Neural progenitor cell (in vitro differentiated cells): ENCODE measurements at places on chromosomes 12 and 14.

GRCh38 chr12:68336889-68337303 is 4.7 kb upstream of the MDM1 start:
- DNase-seq, result no peak

DNA sequence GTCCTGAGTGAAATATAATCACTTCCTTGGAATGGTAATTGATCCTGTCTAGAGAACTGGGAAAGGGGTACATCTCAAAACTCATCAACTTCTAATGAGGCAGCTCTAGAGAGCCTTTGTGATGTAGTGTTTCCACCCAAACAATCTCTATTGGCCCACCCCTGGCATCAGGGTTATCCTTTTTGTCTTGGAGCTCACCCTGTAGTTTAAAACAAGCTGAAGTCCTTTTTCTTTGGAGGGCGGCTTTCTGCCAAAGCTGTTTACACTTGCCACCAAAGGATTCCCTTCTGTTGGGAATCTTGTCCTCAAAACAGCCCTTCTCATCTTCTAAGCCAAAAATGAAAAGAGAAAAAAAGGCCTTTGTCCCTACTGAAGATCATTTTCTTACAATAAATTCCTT is 60.6 kb upstream of the GTF2A1 start:
- peak; percentile 67 for DNase-seq

GRCh38 chr14:103508521-103509329 is 13.9 kb downstream of the CKB start:
- DNase-seq, result no peak

DNA sequence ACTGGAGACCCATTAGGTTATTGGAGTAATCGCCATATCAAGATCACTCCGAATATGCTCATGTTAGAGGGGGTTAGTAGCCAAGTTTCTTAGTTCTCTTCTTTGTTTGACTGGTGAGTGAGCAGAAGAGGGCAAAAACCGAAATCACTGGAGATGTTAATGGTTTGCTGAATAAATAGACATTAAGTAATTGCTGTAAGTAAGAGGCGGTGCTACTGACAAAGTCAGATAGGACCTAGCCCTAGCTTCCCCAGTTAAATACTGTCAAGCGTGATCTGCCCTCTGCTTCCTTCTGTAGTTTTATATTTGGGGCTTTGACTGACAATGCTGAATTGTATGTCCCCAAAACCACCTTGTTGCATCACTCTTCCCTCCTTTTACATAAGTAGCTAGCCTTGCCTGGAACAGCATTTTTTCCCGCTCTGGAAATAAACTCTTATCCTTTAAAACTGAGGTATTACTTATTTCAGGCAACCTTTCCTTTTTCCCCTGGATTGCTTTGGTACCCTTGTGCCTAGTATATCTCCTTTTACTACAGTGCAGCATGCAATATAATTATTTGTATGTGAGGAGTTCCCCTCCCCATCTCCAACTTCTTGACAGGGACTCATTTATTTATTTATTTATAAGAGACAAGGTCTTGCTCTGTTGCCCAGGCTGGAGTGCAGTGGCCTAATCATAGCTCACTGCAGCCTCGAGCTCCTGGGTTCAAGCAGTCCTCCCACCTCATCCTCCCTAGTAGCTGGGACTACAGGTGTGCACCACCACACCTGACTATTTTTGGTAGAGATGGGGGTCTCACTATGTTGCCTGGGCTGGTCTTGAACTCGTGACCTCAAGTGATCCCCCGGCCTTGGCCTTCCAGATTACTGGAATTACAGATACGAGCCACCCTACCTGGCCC is 1.4 kb downstream of the SNRPF start:
- no peak for DNase-seq

GRCh38 chr14:77123381-77124325 is 17.9 kb downstream of the ZDHHC22 start:
- no peak for DNase-seq

GRCh38 chr14:28771168-28771567 is 4.6 kb downstream of the FOXG1 start:
- DNase-seq, result no peak

DNA sequence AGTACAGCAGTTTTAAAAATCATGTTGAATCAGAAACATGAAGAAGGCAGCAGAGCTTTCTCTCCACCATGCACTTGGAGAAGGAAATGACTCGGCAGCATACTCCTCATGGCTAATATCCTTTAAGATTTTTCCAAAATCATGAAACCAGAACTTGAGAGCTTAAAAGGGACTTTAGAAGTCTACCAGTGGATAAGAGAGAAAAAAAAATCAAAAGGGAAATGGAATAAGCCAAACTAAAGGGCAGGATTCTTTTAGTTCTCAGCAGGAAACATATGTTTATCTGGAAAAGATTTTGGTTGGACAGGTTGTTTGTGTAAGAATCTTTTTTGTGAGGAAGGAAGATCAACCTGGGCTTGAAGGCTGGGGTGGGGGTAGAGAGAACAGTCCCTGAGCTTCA is 111.8 kb downstream of the PRKCH start:
- no peak for DNase-seq

DNA sequence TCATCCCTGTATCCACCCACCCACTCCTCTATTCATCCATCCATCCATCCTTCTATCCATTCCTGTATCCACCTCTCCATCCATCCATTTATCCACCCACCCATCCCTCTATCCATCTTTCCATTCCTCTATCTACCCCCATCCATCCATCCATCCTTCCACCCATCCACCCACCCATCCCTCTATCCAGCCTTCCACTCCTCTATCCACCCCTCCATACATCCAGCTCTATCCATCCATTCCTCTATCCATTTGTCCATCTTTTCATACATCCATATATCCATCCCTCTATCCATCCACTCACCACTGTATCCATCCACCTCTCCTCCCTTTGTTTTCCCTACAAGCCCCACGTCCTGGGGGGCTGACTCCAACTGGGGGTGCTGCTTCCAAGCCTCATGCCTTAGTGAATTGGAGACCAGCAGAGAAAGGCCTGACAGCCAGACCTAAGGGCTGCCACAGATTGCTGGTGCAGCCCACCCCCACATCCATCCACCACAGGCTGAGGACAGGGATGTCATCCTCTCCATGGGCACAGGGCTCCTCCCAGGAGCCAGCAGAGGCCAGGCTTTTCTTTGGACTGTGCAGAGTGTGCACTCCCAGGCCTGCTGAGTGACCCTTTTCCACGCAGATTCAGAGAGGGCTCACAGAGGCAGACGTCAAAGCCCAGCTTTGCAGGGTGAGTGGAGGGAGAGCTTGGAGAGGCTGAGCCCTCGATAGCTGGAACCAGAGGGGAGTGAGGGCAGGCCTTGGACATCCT is 18.9 kb upstream of the GPR132 start:
- no peak for DNase-seq

DNA sequence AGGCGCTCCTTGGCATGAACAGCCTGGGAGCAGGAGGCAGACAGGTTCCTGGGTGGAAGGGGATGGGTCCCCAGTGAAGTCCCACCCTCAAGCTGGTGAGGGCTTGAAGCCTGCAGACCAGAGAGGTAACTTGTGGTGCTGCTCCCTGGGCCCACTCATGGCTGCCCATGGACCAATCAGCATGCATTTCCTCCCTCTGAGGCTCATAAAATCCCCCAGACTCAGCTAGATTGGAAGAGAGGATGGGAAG is 50.2 kb downstream of the A2M start:
- DNase-seq, result no peak

DNA sequence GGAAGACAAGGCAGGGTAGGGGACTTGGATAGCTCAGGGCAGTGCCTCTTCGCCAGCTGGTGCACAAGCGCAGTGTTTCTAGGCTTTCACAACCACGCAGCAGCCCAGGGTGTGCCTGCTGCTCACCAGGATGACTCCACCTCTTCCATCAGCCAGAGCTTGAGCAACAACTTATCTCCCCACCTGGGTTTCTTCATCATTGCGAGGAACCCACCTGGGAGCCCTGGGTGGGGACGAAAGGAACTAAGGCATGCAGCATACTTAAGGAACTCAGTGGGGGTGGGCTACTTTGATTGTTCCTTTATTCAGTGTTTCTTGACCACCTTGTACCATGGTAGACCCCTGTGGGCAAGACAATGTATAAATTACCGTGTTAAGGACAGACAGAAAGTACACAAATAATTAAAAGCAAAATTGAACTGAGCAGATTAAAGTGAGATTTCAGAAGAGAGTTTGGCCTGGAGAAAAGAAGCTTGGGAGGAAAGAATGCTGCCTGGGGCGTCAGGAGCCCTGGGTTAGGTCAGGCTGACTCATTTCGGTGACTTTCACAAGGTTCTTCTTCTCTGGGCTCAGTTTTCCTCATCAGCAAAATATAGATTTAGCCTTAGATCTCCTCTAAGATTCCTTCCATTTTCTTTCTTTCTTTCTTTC is 22.9 kb downstream of the KRT18 start:
- peak; percentile 47 for DNase-seq

- DNase-seq, result no peak
Observed at GRCh38 chr12:53077030-53077429, 2.2 kb downstream of the SPRYD3 start.

DNA sequence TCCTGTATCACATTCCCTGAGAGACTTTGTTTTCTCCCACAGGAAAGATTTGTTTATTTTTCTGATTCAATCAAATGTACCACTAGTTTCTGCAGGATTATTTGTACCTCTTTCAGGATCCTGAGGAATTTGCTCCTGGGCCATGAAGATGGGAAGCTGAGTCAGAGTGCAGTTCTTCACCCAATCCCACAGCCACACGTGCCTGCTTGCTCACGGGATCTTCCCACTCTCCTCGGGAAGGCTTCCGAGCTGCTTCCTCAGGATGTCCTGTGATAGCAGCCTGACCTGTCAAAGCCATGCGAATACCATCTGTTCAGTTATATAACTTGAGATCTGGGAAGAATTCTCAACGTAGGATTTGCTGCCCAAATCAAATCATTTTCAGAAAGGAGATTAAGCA is 41.8 kb upstream of the HIF1A start:
- DNase-seq, result no peak

- no peak for DNase-seq
Observed at GRCh38 chr12:104180374-104180773, 35.2 kb upstream of the TXNRD1 start.

GRCh38 chr14:104123879-104124278 is 14.5 kb upstream of the KIF26A start:
- no peak for DNase-seq

GRCh38 chr12:48940181-48940580 is 14.9 kb upstream of the FKBP11 start:
- DNase-seq, result no peak

DNA sequence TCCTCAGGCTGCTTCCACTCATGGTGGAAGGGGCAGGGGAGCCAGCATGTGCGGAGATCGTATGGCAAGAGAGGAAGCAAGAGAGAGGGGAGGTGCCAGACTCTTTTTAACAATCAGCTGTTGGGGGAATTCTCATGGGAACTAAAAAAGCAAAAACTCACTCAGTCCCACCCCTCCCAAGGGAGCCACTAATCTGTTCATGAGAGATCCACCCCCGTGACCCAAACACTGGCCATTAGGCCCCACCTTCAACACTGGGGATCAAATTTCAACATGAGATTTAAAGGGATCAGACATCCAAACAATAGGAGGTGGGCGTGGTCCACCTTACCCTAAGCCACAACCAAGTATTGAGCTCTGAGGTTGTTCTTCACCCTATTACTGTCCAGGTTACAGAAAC is 375.1 kb downstream of the GRIN2B start:
- peak; percentile 72 for DNase-seq

GRCh38 chr12:92516277-92516600 is 186.6 kb upstream of the PLEKHG7 start:
- no peak for DNase-seq

- no peak for DNase-seq
Observed at GRCh38 chr14:96233661-96234060, 22.3 kb upstream of the BDKRB1 start.

DNA sequence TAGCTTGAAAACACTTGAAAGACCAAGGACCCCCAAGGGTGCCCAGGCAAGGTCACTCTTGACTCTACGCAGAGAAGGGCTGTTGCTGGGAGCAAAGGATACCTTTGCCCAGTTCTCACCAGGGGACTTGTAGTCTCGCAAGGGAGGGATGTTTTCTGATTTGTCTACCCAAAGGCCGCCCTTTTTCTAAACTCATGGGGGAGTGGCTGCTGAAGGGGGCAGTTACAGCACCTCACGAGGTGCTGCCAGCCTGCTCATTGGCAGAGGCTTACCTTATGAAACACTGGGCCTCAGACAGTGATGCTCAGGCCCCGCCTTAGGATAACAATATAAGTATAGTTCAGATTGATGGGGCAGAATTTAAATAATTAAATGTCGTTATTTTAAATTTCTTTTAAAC is 107.0 kb downstream of the ETV6 start:
- DNase-seq, result no peak

- no peak for DNase-seq
Observed at GRCh38 chr12:124279846-124280360, 15.0 kb upstream of the RFLNA start.

DNA sequence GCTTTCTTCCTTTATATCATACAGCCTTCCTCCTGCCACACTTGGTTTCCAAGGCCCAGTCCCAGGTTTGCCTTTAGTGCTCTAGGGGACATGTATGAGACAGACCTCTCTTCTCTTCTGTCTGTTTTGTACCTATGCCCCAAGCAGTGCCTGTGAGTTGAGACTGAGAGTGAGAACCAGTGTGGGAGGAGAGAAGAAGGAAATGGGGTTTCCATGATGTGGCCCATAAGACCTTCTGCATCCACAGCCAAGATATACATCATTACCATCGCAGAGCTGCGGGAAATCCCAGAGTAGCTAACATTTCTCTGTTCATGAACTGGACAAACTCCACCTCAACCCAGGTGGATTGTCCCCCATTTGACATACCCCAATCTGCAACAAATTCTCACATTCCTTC is 2.8 kb downstream of the TESPA1 start:
- DNase-seq, result no peak

DNA sequence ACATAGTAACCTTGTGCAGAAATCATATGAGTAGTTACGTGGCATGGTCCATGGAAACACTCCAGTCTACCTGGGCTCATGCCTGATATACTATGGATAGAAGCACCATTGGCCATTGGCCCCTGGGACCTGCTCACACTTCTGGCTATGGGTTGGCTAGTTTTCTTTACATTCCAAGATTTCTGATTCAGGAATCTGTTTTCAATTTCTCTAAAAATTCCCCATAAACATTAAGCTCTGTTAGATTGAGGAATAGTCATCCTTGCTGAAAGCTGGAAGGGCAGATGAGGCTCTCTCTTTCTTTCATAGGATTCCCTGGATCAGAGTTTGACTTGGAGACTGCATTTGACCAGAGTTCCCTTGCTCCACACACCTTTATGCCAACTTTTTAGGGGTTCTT is 37.3 kb upstream of the RAP1B start:
- DNase-seq, result no peak
